SW 1271 (cell line): ENCODE measurements at places on chromosomes 12 and 14.

DNA sequence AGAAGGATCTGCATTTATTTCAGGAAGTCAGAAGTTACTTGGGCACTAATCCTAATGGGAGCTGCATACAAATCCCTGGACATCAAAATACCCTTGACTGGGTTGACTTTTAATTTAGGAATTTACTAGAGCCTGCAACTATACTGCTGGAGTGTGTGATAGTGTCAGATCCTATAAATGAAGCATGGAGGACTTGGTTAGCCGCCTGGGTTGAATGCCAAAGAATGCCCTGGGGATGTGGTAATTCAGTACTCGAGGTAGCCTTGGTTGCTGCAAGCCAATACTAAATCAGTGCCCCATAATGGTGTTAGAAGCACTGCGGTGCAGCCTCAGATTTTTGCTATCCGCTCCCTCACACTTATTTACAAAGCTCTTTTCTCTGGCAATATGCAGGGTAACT lies 184.9 kb downstream of the CAPZA3 start:
- no peak for DNase-seq

GRCh38 chr12:80064951-80065350 lies 34.4 kb upstream of the OTOGL start:
- no peak for DNase-seq

- no peak for DNase-seq
These were observed 302.6 kb downstream of the FOXG1 start for GRCh38 chr14:29069228-29069627.

- DNase-seq: no peak
These were observed 9.0 kb downstream of the ACTN1 start for GRCh38 chr14:68970038-68970612.

DNA sequence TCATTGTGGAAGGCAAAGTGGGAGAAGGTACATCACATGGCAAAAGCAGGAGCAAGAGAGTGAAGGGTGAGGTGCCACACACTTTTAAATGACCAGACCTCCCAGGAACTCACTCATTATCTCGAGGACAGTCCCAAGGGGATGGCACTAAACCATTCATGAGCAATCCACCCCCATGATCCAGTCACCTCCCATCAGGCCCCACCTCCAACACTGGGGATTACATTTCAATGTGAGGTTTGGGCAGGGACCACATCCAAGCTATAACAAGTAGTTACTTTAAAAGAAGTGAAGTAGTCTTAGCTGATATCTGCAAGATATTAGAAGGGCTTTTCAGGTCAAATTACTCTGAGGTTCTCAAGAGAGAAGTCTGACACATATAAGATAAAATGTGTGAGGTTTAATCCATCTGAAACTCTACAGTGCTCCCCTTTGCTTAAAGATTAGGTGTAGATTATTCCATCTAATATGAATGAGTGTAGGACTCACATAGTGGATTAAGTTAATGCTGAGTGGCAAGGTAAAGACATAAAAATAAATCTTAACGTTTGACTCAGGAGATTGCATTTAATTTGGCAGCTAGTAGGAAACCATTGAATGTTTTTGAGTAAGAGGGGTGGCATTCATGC lies 130.8 kb downstream of the TMX1 start:
- no peak for DNase-seq

DNA sequence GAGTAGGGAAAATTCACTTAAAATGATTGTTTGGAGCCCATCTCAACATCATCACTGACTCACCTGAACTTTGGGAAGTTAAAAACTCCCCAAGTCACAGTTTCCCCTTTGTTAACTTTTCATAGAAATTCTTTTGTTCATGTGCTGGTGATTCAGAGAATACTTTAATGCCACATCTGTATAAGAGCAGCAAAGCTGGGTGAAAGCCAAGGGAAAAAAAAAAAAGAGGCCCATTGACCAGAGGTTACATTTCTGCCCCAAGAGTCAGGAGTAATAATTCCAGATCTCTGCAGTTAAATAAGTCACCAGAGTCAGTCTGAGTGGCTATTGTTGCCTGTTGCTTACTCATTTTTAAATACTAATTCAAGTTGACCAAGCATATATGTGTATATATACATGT lies 136.4 kb upstream of the LGR5 start:
- DNase-seq: no peak

DNA sequence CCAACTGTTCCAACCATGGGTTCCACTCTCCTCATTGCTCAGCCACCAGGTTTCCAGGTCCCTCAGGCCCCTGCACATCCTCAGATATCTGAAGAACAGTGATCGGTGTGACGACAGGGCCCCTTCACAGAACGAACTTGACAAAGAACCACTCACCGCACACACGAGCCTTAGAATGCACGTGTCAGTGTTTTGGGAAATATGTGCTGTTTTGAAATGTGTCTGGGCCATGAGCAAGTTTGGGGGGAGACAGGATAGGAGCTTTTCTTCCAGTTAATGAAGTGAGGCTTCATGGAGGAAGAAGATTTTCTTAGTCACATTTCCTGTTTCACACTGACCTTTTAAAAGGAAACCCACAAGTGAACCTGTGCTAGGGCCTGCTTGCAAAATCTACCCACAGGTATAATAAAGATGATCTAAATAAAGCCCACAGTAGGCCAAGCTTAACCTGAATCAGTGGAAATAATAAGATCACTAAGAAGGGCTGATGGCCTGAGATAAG lies 58.6 kb downstream of the ZFP36L1 start:
- no peak for DNase-seq

- no peak for DNase-seq
These were observed 401.3 kb downstream of the FUT8 start for GRCh38 chr14:65813760-65814384.
